ENCODE measurements at places on chromosomes 2 and 18.

DNA sequence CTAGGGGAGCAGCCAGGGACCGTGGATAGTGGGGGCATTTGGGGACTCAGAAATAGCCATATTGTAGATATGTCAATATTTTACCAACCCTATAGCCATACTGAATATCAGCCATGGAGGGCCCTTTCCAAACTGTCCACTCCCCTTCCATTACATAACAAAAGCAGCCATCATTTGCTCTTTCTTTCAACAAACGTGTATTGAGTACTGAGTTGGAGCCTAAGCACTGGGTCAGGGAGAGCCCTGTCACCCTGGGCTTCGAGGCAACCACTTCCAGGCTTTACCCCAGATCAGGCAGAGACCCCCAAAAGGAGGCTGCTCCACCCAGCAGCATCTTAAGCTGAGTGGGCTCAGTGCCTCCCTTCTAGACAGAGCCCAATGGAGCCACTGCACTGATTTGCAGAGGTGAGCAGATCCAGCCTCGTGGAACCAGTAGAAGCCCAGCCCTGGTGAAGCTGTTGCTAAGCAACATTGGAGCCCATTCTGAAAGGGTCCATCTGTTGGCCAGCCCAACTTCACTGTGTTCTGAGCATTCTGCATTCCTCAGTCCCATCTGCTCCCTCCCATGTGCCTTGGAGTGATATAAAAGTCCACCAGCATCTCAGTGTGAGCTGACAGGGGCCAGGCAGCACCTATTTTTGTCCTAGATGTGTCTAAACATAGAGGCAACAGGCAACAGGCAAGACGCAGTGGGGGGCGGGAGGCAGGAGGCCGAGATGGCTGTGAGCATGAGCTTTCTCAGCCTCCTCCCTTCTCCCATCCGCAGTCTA is 112.1 kb downstream of the PLB1 start:
- no peaks in the 10 kb centered on the region for H3K27me3 ChIP-seq
- no peaks in the 10 kb centered on the region for H3K36me3 ChIP-seq
- DNase-seq: no peak
- no peak overlapping the region for H3K4me3 ChIP-seq

DNA sequence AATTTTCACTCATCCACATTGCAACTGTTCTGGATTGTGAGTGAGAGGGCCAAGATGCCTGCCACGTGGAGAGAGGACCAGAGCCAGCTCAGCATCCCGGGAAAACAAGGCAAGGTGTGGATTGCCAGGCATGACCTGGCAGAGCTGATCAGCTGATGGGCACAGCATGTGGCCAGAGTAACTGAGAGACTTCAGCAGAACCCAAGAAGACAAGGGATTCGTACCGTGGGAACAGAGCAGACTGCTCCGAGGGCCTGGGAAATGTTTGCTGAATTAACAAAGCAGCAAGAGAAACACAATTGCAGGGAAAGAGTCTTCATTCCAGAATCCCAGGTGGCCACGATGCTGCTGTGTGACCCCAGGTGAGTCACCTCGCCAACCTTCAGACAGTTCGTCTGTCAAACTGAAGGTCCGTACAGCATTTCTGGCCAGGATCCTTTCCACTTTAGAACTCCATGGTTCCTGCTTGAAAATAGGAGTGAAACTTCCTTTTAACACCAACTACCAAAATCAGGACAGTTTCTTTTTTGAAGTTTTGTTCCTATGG is 26.3 kb upstream of the POMC start:
- no peak overlapping the region for H3K27ac ChIP-seq
- no peak overlapping the region for H3K4me3 ChIP-seq
- H3K4me1 ChIP-seq: peaks cover 6% of the 10 kb centered on the region
- H3K36me3 ChIP-seq: no peaks in the 10 kb centered on the region

DNA sequence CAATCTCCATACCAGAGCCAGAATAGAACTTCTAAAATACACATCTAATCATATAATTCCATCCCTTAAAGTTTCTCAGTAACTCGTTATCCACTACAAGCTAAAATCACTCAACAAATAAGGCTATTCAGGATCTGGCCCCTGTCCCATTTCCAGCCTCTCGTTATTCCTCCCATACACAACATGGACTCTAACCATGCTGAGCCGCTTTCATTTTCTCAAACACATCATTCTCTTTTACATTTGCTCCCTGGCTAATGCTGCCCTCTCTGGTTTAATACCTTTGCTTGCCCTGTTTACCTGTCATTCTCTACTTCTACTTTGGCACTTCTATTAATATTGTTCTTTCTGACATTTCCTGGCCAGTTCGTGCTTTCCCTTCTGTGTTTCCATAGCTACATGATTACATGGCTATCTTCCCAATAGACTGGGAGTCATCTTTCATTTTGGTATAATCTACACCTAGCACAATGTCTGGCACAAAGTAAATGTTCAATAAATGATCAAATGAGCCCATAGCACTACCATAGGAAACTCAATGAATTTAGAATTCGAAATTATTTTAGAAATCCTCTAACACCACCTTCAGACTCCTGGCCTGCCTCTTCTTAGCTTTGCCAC is 163.6 kb upstream of the VRK2 start:
- no peaks in the 10 kb centered on the region for H3K36me3 ChIP-seq
- no peak overlapping the region for H3K4me3 ChIP-seq
- H3K27me3 ChIP-seq: no peaks in the 10 kb centered on the region
- no peaks in the 10 kb centered on the region for H3K4me1 ChIP-seq
- no peak overlapping the region for H3K27ac ChIP-seq
- DNase-seq: no peak

- H3K4me1 ChIP-seq: no peaks in the 10 kb centered on the region
- DNase-seq: no peak
- no peak overlapping the region for H3K27ac ChIP-seq
- no peaks in the 10 kb centered on the region for H3K36me3 ChIP-seq
- H3K4me3 ChIP-seq: no peak overlapping the region
These were observed 1.4 kb downstream of the SOX11 start for GRCh38 chr2:5693287-5694201.

- H3K36me3 ChIP-seq: no peaks in the 10 kb centered on the region
These were observed 99.5 kb downstream of the TCF4 start for GRCh38 chr18:55488473-55488872.

All from CD4-positive, alpha-beta T cell (primary cell).